ENCODE measurements at places on chromosomes 2 and 18.

- DNase-seq, result no peak
Observed at GRCh38 chr2:118709786-118710185, 137.7 kb downstream of the EN1 start.

GRCh38 chr2:101744832-101745231, 47.3 kb downstream of the MAP4K4 start:
- no peak for DNase-seq

GRCh38 chr18:12990123-12990475, 1.1 kb upstream of the CEP192 start:
- DNase-seq, result no peak

DNA sequence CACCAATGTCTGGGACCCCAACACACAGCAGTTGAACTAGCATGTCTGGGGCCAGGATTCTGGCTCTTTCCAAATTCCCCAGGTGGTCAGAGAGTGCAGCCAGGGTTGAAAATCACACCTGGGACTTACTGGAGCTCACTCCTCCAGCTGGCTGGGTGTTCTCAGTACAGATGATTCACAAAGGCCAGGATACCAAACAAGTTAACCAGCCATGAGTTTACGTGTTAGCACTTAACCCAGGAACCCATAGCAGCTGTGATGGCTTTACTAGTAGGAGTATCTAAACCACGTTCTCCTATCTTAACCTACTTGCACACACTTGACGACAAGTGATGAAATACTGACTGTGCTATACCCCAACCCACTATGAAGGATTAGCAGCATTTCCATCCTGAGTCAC, 222.8 kb downstream of the FBXO15 start:
- DNase-seq, result no peak

- no peak for DNase-seq
Observed at GRCh38 chr2:174153757-174154680, 94.3 kb downstream of the OLA1 start.

DNA sequence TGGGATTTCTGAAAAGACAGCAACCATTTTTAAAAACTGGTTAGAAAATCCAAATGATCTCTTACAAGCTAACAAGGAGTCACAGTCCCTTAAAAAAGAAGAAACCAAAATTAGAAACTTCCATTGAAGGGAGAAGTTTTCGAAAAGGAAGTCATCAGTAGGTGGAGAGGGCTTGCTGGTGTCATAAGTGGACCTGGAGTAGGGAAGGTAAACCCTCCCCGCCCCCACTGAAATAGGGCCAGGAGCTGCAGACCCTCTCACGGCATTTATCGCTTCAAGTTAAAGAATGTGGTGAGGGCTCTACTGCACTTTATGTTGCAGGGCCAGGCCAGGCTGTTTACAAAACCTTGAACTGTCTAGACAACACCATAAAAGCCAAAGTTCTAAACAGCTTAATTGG, 2.9 kb downstream of the HOXD11 start:
- DNase-seq, result no peak

GRCh38 chr18:8685914-8686216, 19.5 kb upstream of the MTCL1 start:
- no peak for DNase-seq

DNA sequence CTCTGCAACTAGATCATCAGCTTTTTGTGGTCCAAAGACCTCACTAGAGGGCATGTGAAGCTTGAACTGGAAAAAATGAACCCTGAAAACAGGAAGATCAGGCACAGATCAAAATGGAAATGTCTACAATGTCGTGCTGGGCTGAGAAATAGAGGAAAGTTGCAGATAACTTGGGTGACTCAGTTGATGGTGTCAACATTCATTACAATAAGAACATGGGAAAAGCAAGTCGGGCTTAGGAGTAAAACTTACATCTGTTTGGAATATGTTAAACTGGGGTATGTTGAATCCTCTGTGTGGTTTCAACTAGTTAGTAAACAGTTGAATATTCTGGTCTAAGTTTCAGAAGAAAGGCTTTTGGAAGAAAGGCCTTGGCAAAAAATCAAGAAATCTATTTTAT, 940.4 kb downstream of the ERBB4 start:
- no peak for DNase-seq

GRCh38 chr18:48962252-48962993, 11.7 kb upstream of the SMAD7 start:
- DNase-seq, result no peak
